ENCODE measurements at places on chromosomes 7 and 10.

- no peaks in the 10 kb centered on the region for H3K27me3 ChIP-seq
- H3K36me3 ChIP-seq, result peaks cover 59% of the 10 kb centered on the region
- H3K4me3 ChIP-seq, result no peak overlapping the region
- H3K27ac ChIP-seq, result no peak overlapping the region
- H3K4me1 ChIP-seq, result no peaks in the 10 kb centered on the region
These were observed 49.6 kb downstream of the SHH start for GRCh38 chr7:155762655-155763054.

DNA sequence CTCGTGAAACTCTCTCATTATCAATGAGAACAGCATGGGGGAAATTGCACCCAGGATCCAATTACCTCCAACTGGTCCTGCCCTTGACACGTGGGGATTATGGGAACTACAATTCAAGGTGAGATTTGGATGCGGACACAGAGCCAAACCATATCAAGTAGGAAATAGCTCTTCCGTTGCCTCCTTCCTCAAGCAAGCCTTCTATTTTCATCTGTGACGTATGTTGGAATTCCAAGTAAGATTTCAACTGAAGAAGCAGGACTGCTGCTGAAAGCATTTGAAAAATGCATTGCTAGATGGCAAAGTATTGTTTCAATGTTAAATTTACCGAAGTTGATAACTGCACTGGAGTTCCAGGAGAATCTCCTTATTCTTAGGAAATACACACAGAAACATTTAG, 178.1 kb upstream of the GALNT17 start:
- no peak overlapping the region for H3K4me3 ChIP-seq
- DNase-seq, result no peak
- no peak overlapping the region for H3K27ac ChIP-seq
- no peaks in the 10 kb centered on the region for H3K4me1 ChIP-seq

- no peak for DNase-seq
- no peak overlapping the region for H3K4me3 ChIP-seq
- H3K27ac ChIP-seq, result no peak overlapping the region
- H3K4me1 ChIP-seq, result no peaks in the 10 kb centered on the region
- no peaks in the 10 kb centered on the region for H3K36me3 ChIP-seq
These were observed 32.6 kb upstream of the TECTB start for GRCh38 chr10:112250555-112250954.

- no peaks in the 10 kb centered on the region for H3K27me3 ChIP-seq
- no peak overlapping the region for H3K4me3 ChIP-seq
- H3K4me1 ChIP-seq, result no peaks in the 10 kb centered on the region
- no peak for DNase-seq
These were observed 55.9 kb downstream of the TRRAP start for GRCh38 chr7:98934267-98934666.

DNA sequence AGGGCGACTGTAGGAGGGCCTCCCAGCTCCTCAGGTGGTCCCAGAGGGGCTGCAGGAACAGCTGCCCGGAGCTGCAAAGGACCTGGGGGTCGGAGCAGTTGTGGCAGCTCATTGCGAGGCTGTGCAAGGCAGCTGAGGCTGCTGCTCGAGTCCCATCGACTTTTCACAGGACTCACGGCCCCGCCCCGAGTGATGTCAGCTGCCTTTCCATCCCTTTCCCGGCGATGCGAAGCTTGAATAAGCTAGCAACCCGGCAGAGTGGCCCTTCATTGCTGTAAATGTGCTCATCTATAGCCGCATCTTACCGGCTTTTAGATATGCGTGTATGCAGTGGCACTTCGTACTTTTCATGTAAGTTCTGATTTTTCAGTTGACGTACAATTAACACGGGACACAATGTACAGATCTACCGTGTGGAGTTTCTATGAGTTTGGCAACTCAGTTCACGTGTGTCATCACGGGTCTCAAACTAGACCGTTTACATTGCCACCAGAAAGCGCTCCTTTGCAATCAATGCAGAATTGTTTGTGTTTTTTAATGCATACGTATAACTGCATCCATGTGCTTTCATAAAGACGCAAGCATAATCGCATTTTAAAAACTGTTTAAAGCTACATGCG, at the start of gene CH25H:
Gene CH25H (minus strand): TSS at position 137 of the 620 bp plus-strand sequence. CDS start 25 bp downstream, at position 112.
- DNase-seq, result peak; percentile 84
- peaks cover 14% of the 10 kb centered on the region for H3K4me1 ChIP-seq
- H3K27me3 ChIP-seq, result peaks cover 18% of the 10 kb centered on the region
- H3K27ac ChIP-seq, result peak within 1 kb of the TSS; percentile 57
- no peaks in the 10 kb centered on the region for H3K36me3 ChIP-seq

DNA sequence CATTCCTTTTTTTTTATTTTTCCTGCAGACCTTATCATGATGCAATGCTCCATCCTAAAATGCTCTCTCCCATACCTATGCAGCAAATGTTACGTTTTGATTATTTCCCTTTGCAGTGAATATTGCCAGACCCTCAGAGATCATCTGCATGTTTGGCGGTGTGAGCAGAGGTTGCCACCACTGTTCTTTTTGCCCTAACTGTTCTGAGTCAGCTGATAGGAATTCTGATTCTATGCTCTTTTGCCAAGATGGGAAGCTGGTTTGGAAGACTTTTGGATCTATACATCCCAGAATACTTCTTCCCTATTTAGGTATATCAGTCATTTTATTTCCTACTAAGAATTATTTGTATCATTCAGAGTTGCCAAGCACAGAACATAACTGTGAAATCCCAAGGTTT, 130.5 kb downstream of the KLF6 start:
- H3K27ac ChIP-seq, result no peak overlapping the region
- DNase-seq, result no peak
- H3K36me3 ChIP-seq, result no peaks in the 10 kb centered on the region
- H3K4me3 ChIP-seq, result no peak overlapping the region

- H3K36me3 ChIP-seq, result peaks cover 8% of the 10 kb centered on the region
- H3K4me3 ChIP-seq, result peak overlapping the region; percentile 80
- no peaks in the 10 kb centered on the region for H3K27me3 ChIP-seq
- DNase-seq, result no peak
- H3K27ac ChIP-seq, result peak overlapping the region; percentile 78
- peaks cover 16% of the 10 kb centered on the region for H3K4me1 ChIP-seq
These were observed 347 bp upstream of the RRP12 start for GRCh38 chr10:97401455-97401919.

DNA sequence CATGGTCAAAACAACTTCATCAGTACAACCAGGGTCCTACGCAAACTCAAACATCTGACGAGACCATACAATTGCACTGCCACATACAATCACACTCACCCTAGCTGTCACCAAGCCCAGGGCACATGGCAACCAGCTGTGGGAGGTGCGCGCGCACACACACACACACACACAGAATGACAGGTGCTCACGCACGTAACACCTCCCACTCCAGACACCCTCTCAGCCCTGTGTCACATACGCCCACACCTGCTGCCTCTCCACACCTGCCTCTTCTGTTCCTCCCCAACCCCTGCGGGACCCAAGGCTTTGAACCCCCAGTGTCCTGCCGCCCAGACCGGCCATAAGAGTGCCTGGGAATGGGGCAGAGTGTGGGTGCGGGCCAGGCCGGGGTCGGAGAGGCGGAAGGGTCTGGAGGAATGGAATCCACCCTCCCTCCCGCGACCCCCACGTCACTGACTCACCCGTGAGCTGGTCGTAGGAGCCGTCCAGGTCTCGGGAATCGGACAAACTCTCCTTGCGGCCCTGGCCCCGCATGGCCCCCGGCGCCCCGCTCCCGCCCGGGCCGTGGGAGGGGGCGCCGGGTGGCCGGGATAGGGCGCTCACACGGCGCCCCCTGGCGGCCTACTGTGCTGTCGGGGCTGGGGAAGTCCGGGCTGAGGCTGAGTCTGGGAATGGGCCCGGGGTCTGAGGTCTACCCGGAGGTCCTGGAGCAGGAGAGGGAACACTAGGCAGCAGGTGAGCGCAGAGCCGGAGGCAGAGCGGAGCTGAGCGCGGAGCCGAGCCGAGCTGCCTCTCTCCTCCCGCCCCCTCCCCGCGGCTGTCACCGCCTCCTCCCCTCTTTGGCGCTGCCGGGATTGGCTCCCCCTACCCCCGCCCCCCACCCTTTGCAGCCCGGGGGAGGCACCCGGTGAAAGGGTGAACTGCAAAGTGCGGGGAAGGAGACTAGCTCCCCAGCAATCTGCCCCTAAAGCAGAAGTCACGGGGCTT, at the start of gene KCNIP2:
Gene KCNIP2 (minus strand): TSS at position 769 of the 990 bp plus-strand sequence. CDS start 232 bp downstream, at position 537.
- H3K4me3 ChIP-seq, result no peak within 1 kb of the TSS
- no peak within 1 kb of the TSS for H3K27ac ChIP-seq
- peaks cover 32% of the 10 kb centered on the region for H3K4me1 ChIP-seq
- H3K36me3 ChIP-seq, result peaks cover 32% of the 10 kb centered on the region

GRCh38 chr10:78436706-78437406, 403.2 kb downstream of the RPS24 start:
- no peak overlapping the region for H3K27ac ChIP-seq
- H3K4me1 ChIP-seq, result no peaks in the 10 kb centered on the region
- no peaks in the 10 kb centered on the region for H3K36me3 ChIP-seq
- H3K4me3 ChIP-seq, result no peak overlapping the region
- H3K27me3 ChIP-seq, result no peaks in the 10 kb centered on the region
- no peak for DNase-seq

DNA sequence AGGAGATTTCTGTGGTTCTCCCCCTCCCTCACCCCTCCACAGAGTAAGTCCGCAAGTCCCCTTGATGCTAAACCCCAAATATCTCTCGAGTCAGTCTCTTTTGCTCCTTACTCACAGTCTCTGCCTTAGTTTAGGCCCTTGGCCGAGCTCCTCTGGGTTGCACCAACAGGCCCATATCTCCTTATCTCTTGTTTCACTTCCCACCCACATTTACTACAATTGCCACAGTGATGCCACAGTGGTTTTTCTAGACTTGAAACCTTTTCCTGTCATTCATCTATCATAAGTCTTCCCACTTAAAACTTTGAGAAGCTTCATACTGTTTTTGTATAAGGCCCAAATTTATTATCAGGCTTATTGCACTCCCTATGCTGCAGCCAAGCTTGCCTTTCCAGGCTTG, 23.4 kb upstream of the NME8 start:
- DNase-seq, result no peak
- no peaks in the 10 kb centered on the region for H3K36me3 ChIP-seq
- no peak overlapping the region for H3K27ac ChIP-seq
- H3K27me3 ChIP-seq, result no peaks in the 10 kb centered on the region

DNA sequence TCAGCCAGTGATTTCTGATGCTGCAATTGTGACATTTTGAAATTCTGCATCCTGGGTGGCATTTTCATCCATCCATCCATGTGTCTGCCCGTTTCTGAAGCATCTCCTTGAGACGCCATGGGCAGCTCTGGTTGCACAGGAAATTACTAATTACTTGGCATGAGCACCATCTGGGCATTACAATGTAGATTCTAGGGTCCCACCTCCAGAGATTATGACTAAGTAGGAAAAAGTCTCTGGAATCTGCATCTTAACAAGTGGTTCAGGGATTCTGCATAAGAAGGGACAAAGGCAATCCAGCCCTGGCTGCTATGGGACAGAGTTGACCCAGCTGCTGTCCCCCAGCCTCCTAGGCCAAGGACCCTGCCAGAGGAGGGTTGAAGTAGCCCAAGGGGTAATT, 65.3 kb downstream of the CUZD1 start:
- no peaks in the 10 kb centered on the region for H3K4me1 ChIP-seq
- no peak for DNase-seq
- H3K27ac ChIP-seq, result no peak overlapping the region
- H3K36me3 ChIP-seq, result no peaks in the 10 kb centered on the region

- no peak overlapping the region for H3K4me3 ChIP-seq
- no peak for DNase-seq
- no peaks in the 10 kb centered on the region for H3K27me3 ChIP-seq
- H3K4me1 ChIP-seq, result peaks cover 21% of the 10 kb centered on the region
These were observed 260.5 kb upstream of the PITRM1 start for GRCh38 chr10:3433131-3433530.

DNA sequence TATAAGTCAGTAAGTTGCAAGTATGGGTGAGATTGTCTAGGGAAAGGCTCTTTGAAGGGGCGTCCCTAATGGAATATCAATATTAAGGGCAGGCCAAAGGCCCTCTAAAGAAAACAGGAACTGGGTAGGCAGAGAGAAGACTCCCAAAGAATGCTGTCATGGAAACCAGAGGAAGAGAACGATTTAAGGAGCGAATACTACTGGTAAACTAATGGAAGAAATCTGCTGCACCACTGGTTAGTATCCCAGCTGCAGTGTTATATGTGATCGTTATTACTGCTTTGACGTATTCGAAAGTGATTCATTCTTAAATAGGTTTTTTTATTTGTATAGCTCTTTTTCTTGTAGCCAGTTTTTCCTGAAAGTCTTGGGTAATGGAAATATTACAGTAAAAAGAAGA, 1.3 kb downstream of the CASP2 start:
- H3K4me3 ChIP-seq, result peak overlapping the region; percentile 96
- H3K27me3 ChIP-seq, result no peaks in the 10 kb centered on the region
- DNase-seq, result no peak
- H3K36me3 ChIP-seq, result peaks cover 27% of the 10 kb centered on the region

GRCh38 chr10:125102246-125102645, 58.1 kb downstream of the CTBP2 start:
- H3K4me1 ChIP-seq, result no peaks in the 10 kb centered on the region
- H3K4me3 ChIP-seq, result no peak overlapping the region
- no peak for DNase-seq
- H3K27ac ChIP-seq, result no peak overlapping the region
- H3K27me3 ChIP-seq, result no peaks in the 10 kb centered on the region
